Stimulated activated CD8-positive, alpha-beta memory T cell treated with anti-CD3 and anti-CD28 coated beads, Interleukin-7, amount 100 ng/mL, for 4 hours (primary cell): ENCODE measurements at places on chromosomes 1 and 21.

DNA sequence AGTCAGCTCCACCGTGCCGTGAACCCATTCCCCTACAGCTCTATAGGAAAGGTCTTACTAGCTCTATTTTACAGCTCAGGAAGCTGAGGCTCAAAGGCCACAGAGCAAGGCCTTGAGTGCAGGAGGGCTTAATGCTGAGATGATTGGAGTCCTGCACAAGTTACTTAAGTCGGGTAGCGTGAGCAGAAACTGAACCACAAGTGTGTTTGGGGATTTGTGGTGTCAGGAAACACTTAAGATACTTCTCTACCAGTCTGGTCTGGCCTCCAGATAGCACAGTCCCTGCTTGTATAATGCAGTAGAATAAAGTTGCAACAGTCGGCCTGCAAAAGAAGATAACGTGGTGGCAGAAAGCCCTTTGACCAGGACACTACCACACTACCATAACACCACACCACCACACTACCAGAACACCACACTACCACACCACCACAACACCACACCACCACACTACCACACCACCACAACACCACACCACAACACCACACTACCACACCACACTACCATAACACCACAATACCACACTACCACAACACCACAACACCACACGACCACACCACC is 118.1 kb downstream of the SPSB1 start:
- no peak for DNase-seq

GRCh38 chr1:43513471-43514173 is 17.1 kb upstream of the PTPRF start:
- DNase-seq, result no peak

DNA sequence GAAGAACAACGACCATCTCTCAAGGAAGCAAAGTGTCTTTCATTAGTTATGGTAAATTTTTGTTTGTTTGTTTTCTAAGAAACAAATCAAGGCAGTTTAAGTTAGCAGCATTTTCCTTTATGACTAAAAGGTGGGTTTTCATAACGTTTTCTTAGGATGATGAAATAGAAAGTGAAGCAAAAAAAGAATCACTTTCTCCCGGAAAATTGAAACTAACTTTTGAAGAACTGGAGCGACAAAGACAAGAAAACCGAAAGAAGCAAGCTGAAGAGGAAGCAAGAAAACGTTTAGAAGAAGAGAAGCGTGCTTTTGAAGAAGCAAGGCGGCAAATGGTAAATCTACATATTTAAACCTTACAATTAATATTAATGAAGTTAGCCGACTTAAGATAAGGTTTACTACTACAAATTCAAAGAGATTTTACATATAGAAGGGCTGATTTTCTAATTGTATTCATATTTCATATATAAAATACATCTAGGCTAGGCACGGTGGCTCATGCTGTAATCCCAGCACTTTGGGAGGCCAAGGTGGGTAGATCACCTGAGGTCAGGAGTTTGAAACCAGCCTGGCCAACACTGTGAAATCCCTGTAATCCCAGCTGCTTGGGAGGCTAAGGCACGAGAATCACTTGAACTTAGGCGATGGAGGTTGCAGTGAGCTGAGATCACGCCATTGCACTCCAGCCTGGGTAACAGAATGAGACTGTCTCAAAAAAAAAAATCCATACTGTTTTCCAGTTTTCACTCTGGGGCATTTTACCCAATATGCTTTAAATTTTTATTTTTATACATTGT is 38.3 kb downstream of the NEXN start:
- DNase-seq, result no peak

DNA sequence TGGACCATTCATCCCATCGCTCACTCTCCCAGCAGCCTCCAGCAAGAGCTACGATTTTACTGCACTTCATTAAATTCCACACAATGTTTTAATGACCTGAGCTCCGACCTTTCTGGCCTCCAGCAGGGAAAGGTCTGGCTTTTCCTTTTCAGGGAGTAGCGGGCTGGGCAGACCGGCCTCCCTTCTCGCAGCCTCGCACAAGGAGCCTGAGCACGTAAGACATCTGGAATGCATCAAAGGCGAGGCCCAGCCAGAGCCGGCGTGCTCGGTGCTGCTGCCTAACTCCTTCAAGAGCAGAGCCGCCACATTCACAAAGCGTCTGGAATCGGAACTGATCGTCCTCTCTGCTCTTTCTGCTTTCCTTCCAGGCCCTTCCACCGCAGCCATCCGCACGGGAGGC is 32.5 kb upstream of the FHAD1 start:
- no peak for DNase-seq

GRCh38 chr1:109641078-109641740 is 14.7 kb upstream of the GSTM4 start:
- DNase-seq, result no peak

- DNase-seq, result no peak
These were observed 23.2 kb upstream of the C1orf146 start for GRCh38 chr1:92194511-92194910.

GRCh38 chr1:157963713-157964112 is 29.7 kb upstream of the KIRREL1 start:
- peak; percentile 3 for DNase-seq

DNA sequence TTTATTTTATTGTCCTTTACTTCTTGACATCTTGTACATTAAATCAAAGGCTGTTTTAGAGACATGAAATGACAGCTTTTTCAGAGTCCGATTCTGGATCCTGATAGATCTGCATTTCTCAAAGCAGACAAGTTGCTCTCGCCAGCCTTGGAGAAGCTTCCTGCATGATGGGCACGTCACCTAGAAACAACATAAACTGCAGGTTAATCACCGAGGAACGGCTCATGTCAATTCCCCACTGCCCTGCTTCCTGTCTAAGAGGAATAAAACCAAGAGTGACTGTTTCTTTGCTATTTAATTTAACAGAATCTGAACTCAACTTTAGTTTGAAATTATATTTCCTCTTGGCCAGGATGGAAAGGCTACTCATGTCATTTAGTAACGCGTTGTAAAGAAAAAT is 77.0 kb downstream of the RWDD3 start:
- DNase-seq, result no peak

DNA sequence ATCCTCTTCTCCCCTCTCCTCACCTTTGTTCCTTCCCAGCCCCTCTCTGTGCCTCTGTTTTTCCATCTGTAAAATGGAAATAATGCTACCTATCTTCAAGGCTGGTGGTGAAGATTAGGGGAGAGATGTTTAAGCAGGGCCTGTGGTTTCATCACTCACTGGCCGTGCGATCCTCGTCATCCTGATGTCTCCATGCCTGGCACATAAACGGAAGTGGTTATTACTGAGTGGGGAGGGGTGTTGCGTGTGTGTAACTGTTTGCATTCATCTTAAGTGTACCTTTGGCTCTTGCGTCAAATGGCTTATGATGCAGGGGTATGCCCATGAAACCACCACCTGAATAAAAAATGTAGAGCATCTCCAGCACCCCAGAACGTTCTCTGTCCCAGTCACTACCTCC is 17.2 kb upstream of the C1QA start:
- no peak for DNase-seq

DNA sequence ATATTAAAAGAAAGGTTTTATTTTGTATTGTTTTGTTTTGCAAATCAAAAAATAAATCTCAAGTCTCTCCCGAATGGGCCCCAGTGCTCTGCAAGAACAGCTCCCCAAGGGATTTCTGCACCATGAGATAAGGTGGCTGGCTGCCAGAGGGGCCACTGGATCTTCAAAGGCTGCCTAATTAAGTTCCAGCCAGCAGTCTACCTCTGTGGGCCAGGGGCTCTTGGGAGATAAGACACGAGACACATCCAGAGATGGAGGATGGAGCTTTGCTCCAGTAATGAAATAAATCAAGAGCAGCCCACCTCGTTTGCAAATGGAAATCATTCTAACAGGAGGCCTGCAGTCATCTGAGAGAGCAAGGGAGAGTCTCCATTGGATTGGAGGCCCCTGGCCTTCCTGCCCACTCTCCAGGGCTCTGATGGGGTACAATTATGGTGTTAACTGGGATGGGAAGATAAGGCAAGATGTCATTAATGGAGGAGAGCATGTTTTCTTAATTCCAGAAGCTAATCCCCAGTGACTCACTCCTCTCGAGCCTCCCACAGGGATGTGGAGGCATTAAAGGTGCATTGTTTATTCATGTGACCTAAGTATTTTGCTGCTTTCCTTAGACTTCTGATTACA is 155.2 kb upstream of the KAZN start:
- no peak for DNase-seq

- DNase-seq, result no peak
These were observed 6.0 kb downstream of the TRNP1 start for GRCh38 chr1:26999440-26999987.

DNA sequence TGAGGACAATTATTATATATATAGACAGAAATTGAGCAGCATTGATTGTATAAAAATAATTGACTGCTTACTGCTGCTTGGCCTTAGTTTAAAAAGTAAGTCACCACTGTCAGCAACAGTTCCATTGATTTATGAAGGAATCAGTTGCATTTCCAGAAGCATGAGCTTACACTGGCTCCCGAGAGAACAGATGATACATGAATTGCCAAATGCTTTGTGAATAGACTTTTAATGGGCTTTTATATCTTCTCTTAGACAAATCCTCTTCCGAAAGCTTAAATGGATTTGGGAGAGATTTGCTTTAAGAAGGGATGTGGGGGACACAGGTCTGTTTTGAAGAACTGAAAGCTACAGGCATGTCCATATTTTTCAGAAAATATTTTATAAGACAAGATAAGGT is 7.5 kb downstream of the FHAD1 start:
- no peak for DNase-seq

GRCh38 chr1:22920734-22921451 is 51.8 kb downstream of the LACTBL1 start:
- DNase-seq, result no peak

- no peak for DNase-seq
These were observed 184.4 kb upstream of the PALMD start for GRCh38 chr1:99461499-99461898.

- no peak for DNase-seq
These were observed 332.1 kb downstream of the DPYD start for GRCh38 chr1:97588772-97589171.

DNA sequence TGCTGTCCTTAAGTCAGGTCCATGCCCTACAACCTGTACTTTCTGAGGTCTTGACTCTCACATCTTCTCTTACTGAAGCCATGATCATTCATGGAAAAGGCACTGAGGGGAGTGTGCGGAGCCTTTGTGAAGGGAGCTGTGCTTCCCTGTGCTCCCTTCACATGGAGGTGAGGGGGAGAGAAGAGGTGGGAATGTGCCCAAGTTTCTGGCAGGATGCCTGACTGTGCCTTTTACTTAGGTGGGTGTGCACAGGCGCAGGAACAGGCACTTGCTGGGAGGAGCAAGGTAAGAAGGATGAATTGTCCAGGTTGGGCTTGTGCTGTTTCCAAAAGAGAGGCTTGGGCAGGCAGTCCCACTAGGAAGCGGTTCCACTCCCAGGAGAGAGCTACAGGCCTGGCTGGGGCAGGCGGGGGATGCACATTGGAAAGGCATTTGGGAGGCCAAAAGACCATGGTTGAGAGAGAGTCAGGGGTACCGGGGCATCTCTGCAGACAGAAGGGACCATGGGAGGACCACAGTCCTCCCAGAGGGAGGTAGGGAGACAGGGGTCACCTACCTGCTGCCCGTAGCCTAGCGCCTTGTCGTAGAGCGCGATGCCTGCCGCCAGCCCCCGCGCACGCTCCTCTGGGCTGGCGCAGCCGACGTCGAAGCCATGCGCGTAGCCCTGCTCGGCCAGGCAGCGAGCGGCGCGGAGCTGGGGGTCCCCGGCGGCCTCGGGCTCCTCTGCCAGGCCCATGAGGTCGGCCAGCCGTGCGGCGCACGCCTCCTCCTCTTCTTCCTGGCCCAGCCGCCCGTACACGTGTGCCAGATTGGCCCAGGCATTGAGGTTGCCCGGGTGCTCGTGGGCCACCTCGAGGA is 853 bp downstream of the TTC22 start:
- DNase-seq, result no peak

GRCh38 chr1:192732787-192733186 is 76.1 kb upstream of the RGS2 start:
- DNase-seq, result no peak

DNA sequence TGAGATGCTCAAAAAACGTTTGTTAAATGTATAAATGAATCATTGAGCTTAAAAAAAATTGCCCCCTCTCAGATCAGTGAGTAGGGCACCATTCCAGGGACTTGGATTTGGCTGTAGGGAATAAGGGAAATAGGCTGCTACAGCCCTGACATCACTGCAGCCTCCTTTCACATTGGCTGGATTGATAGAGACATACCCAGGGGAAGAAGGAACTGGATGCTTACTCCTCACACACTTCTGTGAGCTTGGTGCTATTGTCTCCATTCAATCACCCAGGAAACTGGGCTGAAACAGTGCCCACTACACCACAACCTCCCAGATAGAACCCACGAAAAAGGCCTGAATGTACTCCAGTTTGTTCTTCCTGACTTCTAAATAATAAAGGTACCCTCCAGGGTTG is 87.2 kb downstream of the TGFBR3 start:
- no peak for DNase-seq

- no peak for DNase-seq
These were observed 360.1 kb upstream of the PLXNA2 start for GRCh38 chr1:208604295-208604694.

- no peak for DNase-seq
These were observed 50.6 kb upstream of the HP1BP3 start for GRCh38 chr1:20837554-20838192.

DNA sequence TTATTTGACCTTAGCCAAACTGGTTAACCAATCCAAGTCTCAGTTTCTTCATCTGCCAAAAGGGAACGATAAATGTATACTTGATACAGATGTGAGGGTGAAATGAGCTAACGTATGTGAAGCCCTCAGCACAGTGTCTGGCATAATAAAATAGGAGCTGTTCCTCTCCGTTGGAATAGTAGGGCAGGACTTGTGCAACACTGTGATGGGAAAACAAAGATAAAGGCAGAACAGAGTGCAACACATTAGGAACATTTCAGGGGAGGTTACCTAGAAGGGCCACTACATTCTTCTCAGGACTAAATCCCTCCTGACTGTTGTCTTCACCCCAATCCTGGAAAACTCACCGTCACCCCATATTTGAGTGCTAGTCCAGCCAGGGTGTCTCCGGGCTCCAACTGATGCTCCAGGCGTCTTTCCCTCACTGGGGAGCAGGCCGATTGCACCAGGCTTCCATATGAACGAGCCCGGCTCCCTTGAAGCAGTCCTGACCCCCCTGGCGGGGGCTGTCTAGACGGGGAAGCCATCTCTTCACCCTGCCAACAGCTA is 896 bp downstream of the LYSMD1 start:
- DNase-seq, result no peak

DNA sequence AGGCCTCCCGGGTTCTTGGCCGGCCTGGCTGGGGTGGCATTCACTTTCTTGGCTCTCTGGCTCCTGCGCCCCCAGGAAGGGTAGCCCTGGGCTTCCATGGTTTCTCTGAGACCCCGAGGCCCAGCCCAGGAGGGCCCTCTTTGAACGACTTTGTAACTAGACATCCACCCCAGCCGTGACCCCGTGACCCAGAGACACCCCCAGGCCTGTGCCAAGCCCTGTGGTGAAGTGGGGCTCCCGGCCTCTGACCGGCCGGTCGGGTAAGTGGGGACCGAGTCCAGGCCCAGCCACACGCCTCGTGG is 64.0 kb downstream of the COL18A1 start:
- DNase-seq, result no peak

DNA sequence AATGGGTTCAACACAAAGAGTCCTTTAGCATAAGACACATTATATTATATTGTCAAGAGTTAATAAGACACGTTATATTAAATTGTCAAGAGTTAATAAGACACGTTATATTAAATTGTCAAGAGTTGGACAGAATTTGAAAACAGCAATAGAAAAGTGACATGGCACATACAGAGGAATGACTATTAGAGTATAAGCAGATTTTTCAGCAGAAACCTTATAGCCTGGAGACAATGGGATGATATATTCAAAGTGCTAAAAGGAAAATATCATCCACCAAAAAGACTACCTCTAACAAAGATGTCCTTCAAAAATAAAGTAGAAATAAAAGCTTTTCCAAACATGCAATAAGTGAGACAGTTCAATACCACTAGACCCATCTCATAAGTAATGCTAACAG is 36.0 kb upstream of the HSPA13 start:
- DNase-seq, result no peak
